Fibroblast of skin of scalp (primary cell): ENCODE measurements at places on chromosomes 3 and 15.

DNA sequence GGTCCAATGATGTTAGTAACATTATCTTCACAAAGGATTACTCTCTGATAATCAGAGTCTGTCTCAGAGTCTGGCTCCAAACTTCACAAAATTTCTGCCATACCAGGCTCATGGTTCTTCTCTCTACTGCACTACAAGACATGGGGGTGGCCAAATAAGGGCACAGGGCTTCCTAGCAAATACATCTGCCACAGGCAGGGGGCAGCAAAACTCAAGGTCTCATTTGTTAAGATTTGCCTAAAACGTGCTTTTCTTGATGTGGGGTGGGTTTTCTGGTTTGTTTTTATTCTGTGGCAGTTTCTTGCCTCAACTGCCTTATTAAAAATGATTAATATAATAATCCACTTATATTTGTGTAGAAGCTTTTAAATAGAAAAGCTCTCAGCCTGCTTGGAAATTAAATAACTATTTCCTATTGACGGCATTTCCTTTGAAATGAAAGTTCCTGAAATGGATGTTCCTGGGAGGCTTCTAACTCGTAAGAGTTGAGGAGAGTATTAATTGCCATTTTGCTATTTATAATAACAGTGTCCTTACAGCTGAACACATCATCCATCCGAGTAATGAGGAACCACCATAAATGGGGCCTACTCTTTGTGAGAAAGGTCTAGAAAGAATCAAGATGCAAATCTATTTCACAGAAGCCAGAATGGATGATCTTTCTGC, 53.8 kb downstream of the SST start:
- peak; percentile 59 for DNase-seq

DNA sequence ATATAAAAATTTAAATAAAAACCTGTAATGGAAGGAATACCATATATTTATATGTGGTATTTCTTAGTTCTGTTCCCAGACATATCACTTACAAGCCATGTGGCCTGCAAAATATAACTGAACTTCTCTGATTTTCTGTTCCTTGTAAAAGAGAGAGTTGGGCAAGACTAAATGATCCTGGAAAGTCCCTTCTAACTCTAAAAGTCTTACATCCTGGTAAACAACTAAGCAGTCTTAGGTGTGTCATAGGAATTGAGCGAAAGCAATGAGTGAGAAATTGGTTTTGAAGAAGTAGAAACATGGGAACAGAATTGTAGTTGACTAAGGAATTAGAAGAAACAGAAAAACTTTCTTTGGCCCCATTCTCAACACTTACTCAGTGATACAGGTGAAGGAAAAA, 25.3 kb upstream of the IL20RB start:
- no peak for DNase-seq

GRCh38 chr3:64380546-64380945, 155.3 kb upstream of the PRICKLE2 start:
- peak; percentile 78 for DNase-seq

- DNase-seq, result peak; percentile 71
Observed at GRCh38 chr3:158789592-158789991, 12.3 kb upstream of the MFSD1 start.

GRCh38 chr15:92803852-92804609, 96.1 kb upstream of the CHD2 start:
- peak; percentile 100 for DNase-seq

DNA sequence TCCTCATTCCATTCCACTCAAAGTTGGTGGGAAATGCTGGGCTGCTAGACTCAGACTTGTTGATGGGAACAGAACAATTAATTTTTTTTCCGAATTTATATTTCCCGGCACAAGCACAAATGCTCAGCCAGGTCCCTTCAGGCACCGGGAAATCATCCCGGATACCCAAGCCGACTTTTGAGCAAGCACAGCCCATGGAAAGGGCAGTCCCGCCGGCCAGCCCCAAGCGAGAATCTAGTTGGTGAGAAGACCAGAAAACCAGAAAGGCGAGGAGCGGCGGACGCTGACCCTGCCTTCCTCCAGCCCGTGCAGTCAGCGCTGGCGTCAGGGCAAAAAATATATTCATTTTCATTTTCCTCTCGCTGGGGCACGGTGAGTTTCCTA, 763 bp upstream of the ZIC4 start:
- peak; percentile 66 for DNase-seq

GRCh38 chr3:64992530-64993285, 304.9 kb upstream of the ADAMTS9 start:
- DNase-seq, result no peak

GRCh38 chr3:18489939-18490338, 64.8 kb upstream of the SATB1 start:
- no peak for DNase-seq

- no peak for DNase-seq
Observed at GRCh38 chr3:110323349-110323748, 748.3 kb upstream of the NECTIN3 start.

- DNase-seq, result peak; percentile 34
Observed at GRCh38 chr15:38297623-38298388, 45.2 kb downstream of the SPRED1 start.

- DNase-seq, result peak; percentile 28
Observed at GRCh38 chr3:127978636-127979035, 63.6 kb downstream of the KBTBD12 start.

GRCh38 chr3:175940881-175941280, 1081.7 kb downstream of the NAALADL2 start:
- DNase-seq, result peak; percentile 1

DNA sequence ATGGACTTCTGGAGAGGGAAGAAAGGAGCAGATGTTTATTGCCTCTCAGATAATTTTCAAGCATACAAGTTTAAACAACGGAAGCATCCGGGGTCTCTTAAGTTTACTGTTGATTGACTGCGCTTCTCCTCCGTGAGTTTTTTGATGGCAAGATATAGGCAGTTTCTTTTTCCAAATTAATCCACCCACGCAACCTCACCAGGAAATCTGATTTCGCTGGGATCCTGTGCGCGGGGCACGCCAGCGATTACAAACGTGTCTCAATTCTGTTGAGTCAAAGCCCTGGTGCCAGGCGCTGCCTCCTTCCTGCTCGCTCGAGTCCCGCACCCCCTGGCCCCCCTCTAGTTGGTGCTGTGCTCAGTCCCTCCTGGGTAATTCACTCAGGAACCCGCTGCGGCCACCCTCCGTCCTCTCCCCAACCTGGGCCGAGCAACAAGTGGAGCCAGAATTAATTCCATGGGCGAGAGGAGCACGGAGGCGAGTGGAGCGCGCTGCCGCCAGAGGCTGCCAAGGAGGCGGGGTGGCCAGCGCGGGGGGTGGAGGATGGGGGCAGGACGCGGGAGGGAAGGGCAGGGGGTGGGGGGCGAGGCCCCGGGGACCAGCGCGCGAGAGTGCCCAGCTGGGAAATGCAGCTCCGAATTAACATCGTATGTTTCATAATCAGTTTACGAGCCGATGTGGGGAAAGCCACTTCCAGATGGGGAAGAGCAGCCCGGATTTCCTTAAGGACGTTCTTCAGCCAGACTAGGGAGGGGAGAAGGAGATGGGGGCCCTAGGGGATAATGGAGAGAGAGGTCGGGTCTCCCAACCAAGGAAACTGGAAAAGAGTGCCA, 6.0 kb downstream of the WNT5A start:
- peak; percentile 88 for DNase-seq

DNA sequence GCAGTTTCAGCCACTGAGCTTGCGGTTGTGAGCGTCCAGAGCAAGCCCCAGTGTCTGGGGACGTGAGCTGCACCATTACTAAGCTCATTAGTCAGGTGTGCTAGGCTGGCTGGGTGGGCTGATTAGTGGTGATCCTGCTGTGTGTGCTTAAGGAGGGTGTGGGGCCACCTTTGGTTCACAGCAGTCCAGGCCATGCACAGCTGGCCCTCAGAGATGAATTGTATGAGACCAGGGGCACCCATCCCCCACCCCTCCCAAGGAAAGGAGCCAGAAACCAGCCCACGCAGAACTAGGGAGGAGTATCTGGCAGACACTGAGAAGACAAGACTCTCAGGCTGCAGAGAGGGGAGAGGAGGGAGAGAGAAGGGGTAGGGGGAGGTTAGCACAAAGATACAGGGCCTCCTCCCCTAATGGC, 3.8 kb downstream of the TYRO3 start:
- no peak for DNase-seq

GRCh38 chr3:111882799-111883198, 23.7 kb downstream of the PHLDB2 start:
- DNase-seq, result no peak

GRCh38 chr3:72044231-72044855, 259.4 kb upstream of the PROK2 start:
- peak; percentile 81 for DNase-seq

GRCh38 chr3:187210545-187211327, 13.4 kb downstream of the RTP1 start:
- DNase-seq, result peak; percentile 96

DNA sequence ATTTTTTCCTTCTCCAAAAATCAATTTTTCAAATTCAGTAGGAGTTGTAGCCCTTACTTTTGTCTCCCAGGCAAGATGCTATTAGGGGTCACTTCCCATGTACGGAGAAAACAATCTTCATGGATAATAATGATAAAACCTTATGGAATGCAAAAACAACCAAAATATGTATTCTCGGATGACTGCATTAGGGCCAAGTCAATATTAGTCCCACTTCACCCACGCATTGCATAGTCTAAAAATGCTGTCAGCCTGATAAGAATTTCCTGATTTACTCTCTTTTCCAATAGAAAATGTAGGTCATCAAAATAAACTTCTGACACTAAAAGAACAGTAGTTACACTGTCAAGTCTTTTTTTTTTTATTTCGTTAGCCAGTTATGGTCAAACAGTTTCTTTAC, 2.7 kb downstream of the VGLL3 start:
- peak; percentile 96 for DNase-seq

GRCh38 chr15:31150732-31151231, 49.3 kb upstream of the TRPM1 start:
- DNase-seq, result no peak

- no peak for DNase-seq
Observed at GRCh38 chr3:112871735-112872134, 25.1 kb upstream of the CD200R1L start.

- no peak for DNase-seq
Observed at GRCh38 chr3:72636969-72637597, 211.2 kb downstream of the SHQ1 start.

DNA sequence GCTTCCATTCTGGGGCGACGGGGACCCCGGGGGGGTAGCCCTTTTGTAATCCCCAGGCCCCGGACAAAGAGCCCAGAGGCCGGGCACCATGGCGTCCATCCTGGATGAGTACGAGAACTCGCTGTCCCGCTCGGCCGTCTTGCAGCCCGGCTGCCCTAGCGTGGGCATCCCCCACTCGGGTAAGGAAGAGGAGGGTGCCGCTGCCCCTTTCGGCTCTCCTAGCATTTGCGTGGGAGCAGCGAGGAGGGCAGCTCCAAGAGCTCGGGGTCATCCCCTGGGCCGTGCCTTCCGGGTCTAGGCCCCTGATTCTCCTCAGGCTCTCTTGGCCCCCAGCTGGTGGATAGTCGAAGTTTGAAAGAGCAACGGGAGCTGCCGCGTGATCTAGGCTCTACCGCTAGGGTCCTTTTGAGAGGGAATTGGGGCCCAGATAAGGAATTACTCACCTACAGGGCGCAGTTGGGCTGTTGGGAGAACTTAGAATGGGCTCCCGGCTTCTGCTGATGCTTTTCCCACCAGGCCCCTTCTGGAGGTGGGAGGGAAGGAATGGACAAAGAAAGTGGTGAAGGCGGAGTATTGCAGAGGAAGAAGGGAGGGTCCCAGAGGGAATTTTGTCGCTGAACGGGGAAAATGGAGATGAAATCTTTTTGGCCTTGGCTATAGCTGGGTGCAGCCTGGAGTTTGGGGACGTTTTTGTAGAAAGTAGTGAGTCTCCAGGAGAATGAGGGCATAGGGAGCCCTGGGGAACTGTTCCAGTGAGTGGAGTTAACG, 615 bp downstream of the VPS18 start:
- peak; percentile 74 for DNase-seq

- DNase-seq, result peak; percentile 30
Observed at GRCh38 chr3:49412632-49413337, 562 bp downstream of the TCTA start.

- DNase-seq, result no peak
Observed at GRCh38 chr15:93088981-93089726, at the start of gene RGMA. RGMA (minus strand) TSS chr15:93089211; CDS start chr15:93088932, 279 bp downstream.

- DNase-seq, result peak; percentile 40
Observed at GRCh38 chr15:69826819-69827175, 270.9 kb downstream of the TLE3 start.

DNA sequence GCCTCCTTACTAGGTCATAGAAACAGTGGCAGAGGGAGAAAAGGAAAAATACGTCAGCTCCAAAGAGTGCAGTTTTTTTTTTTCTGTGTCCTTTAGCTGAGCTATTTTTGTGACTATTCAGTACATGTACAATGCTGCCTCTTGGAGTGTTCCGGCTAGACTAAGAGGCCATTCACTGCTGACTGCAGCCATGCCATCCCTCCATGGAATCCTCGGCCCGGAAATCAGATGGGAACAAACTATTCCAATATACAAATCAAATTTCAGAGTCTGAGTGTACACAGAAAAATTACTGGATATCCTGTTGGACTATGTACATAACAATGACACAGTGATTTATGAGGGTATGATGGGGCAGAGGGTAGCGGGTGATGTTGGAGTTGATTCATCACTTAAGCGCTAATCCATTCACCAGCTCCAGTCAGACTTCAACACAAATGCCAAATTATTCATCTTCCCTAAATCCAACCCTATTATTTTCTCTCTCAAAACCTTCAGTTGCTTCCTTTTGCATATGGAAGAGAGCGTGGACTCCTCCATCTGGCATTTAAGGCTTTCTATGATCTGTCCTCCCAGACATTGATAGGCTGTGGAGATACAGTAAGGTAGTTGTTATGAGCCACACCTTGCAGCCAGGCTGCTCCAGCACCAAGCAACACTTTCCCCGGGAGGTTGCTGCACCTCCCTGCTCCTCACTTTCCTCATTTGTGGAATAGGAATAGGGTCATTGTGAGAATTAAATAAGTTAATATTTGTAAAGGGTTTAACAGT, 109.1 kb downstream of the LPP start:
- DNase-seq, result peak; percentile 91

DNA sequence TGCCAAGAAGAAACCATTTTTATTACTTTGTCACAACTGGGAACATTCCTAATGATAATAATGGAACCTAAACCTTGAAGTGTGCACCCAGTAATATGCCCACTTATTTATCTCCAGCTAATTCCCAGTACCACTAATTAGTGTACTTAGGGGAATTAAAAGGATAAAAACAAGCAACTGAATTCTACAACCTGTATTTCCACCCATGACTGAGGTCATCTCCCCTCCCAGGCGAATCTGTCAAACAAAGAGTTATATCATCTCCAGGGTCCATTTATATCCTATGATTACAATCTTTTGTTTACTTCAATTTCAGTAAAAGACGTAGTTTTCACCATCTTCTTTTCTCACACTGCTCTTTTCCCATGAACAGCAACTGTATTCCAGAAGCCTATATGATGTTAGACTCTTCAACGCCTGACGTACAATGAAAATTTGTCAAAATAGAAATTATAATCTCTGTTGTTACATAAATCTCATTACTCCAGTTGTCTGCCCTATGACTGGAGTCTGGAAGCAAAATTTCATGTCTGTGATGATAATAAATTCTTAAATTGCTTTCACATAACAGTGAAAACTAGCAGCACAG, 177.6 kb downstream of the GOLIM4 start:
- DNase-seq, result no peak

GRCh38 chr3:171747223-171747920, 62.9 kb downstream of the PLD1 start:
- no peak for DNase-seq

GRCh38 chr15:60790641-60791040, 311.7 kb upstream of the ICE2 start:
- no peak for DNase-seq

- no peak for DNase-seq
Observed at GRCh38 chr3:184652465-184652864, 59.4 kb downstream of the MAGEF1 start.
